ENCODE measurements at places on chromosomes 4 and X. TPM values are rescaled to one million over a fixed set of nuclear protein-coding genes. Genes with fewer than 3 reads are reported as not detected.

POLA1 gene
- total RNA-seq, result 9.2 TPM

ZNF732 gene
- 0.57 TPM for total RNA-seq

USP27X gene
- total RNA-seq, result 2.9 TPM

TKTL2 gene
- not detected for total RNA-seq

ALAS2 gene
- total RNA-seq, result not detected

TMEM192 gene
- total RNA-seq, result 9.6 TPM

CLNK gene
- total RNA-seq, result not detected

LRCH2 gene
- 11.1 TPM for total RNA-seq

CT45A2 gene
- not detected for total RNA-seq

ADH6 gene
- total RNA-seq, result 0.36 TPM
